Thyroid gland (tissue), 4 donors: ENCODE measurements at places on chromosomes 4 and X. TPM values are rescaled to one million over a fixed set of nuclear protein-coding genes. Genes with fewer than 3 reads are reported as not detected.

The GAGE13 gene
- total RNA-seq: not detected

The FAM47E gene
- total RNA-seq: 10.6 TPM

The NUDT10 gene
- total RNA-seq: 0.44 TPM

The AMTN gene
- total RNA-seq: not detected

The CPLX1 gene
- total RNA-seq: not detected

The FMR1NB gene
- total RNA-seq: not detected

The CSAG1 gene
- total RNA-seq: not detected

The PFKFB1 gene
- 1.3 TPM for total RNA-seq

The PPP4R3C gene
- total RNA-seq: not detected

The TLR2 gene
- total RNA-seq: 5.5 TPM

The GUCY1A1 gene
- 25.8 TPM for total RNA-seq

The TMPRSS11E gene
- total RNA-seq: 0.24 TPM

The TRPC3 gene
- total RNA-seq: 0.44 TPM

The OPN1MW3 gene
- not detected for total RNA-seq

The VGLL1 gene
- not detected for total RNA-seq

The GPR50 gene
- not detected for total RNA-seq

The TLR6 gene
- total RNA-seq: 1.6 TPM

The TEX13C gene
- total RNA-seq: not detected

The NKRF gene
- 8.5 TPM for total RNA-seq

The CLCN5 gene
- total RNA-seq: 11.1 TPM

The ADH7 gene
- not detected for total RNA-seq

The CLIC2 gene
- total RNA-seq: 73.5 TPM

The ARMCX2 gene
- total RNA-seq: 97.0 TPM

The CNKSR2 gene
- 10.9 TPM for total RNA-seq
